Stimulated activated CD4-positive, alpha-beta T cell treated with anti-CD3 and anti-CD28 coated beads, Interleukin-1b, Interleukin-23, amount 100 ng/mL, for 48 hours (primary cell): ENCODE measurements at places on chromosomes 2 and 18.
A peak's percentile ranks its signal among the peaks of the same experiment; 100 is the strongest.

- DNase-seq, result peak; percentile 42
Observed at GRCh38 chr18:80171054-80171872, 62.2 kb downstream of the ADNP2 start.

DNA sequence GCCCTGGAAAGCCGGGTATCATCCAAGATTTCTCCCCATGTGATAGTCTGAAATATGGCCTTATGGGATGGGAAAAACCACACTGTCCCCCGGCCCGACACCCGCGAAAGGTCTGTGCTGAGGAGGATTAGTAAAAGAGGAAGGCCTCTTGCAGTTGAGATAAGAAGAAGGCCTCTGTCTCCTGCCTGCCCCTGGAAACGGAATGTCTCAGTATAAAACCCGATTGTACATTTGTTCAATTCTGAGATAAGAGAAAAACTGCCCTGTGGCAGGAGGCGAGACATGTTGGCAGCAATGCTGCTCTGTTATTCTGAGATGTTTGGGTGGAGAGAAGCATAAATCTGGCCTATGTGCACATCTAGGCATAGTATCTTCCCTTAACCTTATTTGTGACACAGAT lies 26.8 kb downstream of the RUFY4 start:
- DNase-seq, result no peak

- DNase-seq, result no peak
Observed at GRCh38 chr2:196990788-196991461, 64.4 kb upstream of the PGAP1 start.

DNA sequence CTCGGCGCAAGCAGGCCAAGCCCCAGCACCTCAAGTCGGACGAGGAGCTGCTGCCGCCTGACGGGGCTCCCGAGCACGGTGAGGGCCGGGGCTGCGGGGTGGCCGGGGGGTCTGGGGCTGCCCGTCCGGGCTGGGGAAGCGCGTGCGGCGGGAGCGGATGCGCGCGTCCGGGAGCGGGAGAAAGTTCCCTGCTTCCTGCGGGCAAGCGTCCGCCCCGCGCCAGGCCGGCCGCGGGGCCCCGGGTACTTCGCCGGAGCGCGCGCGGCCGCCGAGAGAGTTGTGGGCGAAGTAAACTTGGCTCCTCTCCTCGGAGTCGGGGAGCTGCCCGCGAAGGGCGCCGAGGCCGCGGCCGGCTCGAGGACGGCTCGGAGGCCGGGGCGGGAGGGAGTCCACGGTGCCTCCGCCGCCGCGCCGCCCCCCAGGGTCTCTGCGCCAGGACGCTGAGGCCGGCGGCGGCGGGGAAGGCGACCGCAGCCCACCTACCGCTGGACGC lies 707 bp downstream of the SALL3 start:
- no peak for DNase-seq

GRCh38 chr18:12394428-12394827 lies 13.3 kb upstream of the PRELID3A start:
- no peak for DNase-seq

DNA sequence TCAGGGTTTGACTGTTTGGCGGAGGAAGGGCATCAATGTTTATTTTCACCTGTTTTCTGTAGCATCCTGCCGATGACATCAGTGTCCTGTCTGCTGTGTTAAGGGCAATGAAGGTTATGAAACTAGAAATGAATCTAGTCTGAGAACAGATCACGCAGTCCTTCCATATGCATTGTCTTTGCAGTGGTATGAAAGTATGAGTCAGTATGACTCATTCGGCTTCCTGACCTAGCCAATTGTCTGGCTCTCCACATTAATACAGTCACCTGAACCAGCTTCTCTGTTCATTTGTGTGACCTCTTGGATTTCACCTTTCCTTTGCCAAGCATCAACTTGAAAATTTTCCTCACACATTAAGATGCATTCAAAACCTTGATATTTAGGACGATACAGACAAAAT lies 353.8 kb downstream of the RND3 start:
- no peak for DNase-seq

- no peak for DNase-seq
Observed at GRCh38 chr2:99648906-99649789, 159.3 kb upstream of the REV1 start.

GRCh38 chr2:126658319-126658904 lies 2.5 kb downstream of the GYPC start:
- DNase-seq, result no peak

GRCh38 chr18:48541026-48541746 lies 2.4 kb downstream of the CTIF start:
- DNase-seq, result no peak

DNA sequence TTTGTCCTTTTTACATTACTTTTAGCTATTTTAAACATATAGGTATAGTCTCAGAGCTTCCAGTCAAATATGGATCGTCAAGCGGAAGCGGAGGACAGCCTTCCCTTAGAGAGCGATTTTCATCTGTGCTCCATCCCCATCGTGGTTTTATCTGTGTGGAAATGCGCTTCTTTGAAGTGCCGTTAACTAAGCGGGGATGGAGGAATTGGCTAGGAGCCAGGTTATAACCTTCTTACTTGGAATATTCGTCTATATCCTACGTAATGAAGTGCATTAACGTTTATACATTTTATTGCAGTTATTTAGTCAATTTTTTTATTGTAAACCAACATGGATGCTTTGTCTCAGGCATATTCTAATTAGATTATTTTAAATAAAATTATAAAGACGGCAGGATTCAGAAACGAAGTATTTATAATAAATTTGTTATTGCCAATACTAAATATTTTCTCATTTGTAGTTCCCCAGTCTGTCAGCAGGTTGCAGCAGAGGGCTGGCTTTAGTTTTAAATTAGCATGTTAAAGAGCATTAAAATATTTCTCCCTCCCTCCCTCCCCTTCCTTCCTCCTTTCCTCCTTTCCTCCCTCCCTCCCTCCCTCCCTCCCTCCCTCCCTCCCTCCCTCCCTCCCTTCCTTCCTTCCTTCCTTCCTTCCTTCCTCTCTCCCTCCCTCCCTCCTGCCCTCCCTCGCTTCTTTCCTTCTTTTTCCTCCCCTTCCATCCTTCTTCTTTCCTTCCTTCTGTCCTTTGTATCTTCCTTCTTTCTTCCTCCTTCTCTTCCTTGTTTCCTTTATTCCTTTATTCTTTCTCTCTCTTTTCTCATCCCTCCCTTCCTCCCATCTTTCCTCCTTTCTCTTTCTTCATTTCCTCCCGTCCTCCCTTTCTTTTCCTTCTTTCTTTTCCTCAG lies 80.6 kb upstream of the DOCK10 start:
- DNase-seq, result peak; percentile 3

GRCh38 chr18:78792094-78792493 lies 187.5 kb upstream of the SALL3 start:
- no peak for DNase-seq

DNA sequence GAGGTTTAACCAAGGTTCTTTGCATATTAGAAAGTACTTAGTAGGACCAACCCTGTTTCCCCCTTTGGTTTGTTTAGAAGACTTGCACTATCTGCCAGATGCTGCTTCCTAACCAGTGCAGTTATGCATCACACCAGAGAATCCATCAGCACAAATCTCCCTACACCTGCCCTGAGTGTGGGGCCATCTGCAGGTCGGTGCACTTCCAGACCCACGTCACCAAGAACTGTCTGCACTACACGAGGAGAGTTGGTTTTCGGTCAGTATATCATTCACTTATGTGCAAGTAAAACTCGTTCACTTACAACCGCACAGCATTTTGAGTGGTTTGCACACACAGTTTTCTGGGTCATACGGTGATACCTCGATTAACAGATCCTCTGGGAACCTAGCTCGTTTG lies 69.7 kb downstream of the ZNF532 start:
- DNase-seq, result no peak

DNA sequence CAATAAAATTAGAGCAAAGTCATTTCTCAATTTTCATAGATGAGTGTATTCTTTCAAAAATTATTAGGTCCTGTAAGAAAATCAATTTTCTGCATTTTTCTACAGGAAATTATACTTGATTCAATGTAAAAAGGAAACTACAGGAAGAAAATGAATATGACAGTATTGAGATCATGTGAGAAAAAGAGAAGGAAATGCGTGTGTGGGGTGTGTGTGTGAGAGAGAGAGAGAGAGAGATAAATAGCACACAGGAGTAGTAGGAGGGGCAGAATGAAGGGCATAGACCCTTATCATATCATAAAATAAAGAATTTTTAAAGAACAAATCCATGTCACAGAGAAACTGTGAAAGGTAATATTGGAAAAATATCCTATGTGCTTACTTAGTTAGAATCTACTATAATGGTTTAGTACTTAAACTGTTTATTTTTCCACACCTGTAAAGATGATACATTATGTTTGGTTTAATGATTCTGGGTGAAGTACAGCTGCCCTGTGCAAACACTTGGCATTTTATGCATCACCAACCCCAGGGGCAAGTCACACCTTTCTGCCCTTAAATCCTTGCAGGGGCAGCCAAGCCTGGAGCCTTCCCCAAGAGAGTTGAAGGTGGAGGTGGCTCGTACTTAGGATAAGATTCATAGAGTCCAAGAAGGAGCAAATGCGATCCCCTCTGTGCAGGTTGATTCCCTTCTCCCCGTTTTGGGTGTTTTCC lies 276.4 kb downstream of the TGIF1 start:
- no peak for DNase-seq

GRCh38 chr2:68807821-68808266 lies 63.4 kb downstream of the BMP10 start:
- no peak for DNase-seq

DNA sequence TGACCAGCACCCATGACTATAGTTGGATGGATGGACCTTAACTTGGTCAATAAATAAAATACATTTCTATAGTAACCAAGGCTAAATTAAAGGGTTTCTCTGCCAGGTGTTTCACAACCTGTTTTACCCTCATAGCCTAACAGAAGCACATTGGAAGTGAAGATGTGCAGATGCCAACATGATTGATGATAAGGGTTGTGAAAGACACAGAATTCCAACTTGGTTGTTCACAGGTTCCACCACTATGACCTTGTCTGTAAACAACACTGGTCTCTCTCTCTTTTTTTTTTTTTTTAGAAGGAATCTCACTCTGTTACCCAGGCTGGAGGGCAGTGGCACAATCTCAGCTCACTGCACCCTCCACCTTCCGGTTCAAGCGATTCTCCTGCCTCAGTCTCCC lies 37.5 kb upstream of the PTH2R start:
- no peak for DNase-seq

- DNase-seq, result no peak
Observed at GRCh38 chr2:19471491-19471890, 113.1 kb upstream of the OSR1 start.

- no peak for DNase-seq
Observed at GRCh38 chr18:61651880-61652268, 240.9 kb downstream of the RNF152 start.

DNA sequence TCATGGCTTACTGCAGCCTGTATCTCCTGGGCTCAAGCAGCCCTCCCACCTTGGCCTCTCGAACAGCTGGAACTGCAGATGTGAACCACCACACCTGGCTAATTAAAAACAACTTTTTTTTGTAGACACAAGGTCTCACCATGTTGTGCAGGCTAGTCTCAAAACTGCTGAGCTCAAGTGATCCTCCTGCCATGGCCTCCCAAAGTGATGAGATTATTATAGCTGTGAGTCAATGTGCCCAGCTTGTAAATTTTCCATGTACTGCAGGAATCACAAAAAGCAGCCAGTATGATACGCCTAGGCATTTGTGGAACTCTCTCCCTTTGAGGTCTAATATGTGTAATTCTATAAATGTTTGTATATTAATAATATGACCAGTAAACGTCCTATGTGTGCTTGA lies 59.9 kb downstream of the MSH6 start:
- DNase-seq, result no peak

DNA sequence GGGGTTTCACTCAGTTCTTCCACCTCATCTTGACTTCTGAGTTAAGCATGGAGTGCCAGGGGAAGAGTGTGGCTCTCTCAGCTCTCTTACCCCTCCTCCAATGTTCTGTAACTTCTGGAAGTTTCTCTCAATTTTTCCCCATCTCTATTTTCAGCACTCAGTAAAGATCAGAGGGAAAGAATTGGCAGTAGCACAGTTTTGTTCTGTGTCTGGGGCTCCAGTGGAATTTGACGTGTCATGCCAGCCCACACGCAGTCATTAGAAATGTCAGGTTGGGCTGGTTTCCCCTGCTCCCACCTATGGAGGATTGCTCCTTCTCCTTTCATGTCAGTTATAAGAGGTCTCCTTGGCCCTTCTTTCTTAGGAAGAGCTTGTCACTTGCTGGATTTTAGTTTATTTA lies 104.6 kb upstream of the COL3A1 start:
- peak; percentile 1 for DNase-seq

- no peak for DNase-seq
Observed at GRCh38 chr2:128726911-128727310, 408.2 kb upstream of the HS6ST1 start.

DNA sequence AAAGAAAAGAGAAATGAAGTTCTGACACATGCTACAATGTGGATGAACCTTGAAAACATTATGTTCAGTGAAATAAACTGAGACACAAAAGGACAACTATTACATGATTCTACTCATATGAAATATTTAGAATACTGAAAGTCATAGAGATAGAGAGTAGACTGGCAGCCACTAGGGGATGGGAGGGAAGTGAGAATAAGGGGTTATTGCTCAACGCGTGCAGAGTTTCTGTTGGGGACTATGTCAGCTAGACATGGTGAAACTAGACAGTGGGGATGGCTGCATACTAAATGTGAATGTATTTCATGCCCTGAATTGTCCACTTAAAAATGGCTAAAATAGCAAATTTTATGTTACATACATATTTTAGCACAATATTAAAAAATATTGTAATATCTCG lies 108.7 kb upstream of the ATL2 start:
- no peak for DNase-seq

GRCh38 chr2:56335101-56335500 lies 151.3 kb downstream of the CCDC85A start:
- no peak for DNase-seq

DNA sequence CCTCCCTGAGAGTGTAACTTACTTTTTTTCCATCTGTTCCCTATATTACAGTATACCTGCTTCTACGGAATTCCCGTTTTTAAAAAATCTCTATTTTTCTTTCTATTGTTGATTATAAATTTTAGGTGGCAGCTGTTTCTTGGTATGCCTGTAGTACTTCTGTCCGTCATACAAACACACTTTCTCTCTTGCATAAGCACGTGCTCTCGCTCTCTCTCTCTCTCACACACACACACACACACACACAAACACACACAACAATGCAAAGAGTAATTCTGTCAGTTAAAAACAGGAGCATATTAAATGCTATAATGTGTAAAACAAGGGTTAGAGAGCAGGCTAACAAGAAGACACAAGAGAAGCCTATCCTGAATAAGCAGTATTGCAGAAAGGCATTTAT lies 140.5 kb downstream of the THADA start:
- DNase-seq, result no peak

- no peak for DNase-seq
Observed at GRCh38 chr18:46324087-46324955, 220.1 kb downstream of the HAUS1 start.

DNA sequence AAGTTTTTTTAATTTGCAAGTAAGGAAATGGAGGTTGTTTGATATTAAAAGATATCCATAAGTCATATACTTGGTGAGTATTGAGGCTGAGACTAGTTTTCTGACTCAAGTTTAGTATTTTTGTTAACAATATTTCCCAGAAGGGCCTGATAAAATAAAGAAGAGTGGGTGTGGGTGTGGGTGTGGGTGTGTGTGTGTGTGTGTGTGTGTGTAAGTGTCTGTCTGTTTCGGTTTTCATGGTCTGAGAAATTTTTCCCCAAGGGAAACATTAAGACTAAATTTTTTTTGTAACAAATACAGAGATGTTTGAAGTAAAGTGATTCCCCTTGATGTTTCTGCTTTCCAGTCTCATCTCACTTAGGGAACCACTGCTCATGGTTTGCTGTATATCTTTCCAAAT lies 36.5 kb downstream of the PPM1B start:
- no peak for DNase-seq

- DNase-seq, result no peak
Observed at GRCh38 chr2:176679061-176679669, 409.9 kb downstream of the MTX2 start.
